ENCODE measurements at places on chromosomes 12 and 14.

GRCh38 chr14:101195309-101195901, 291.9 kb upstream of the RTL1 start:
- H3K4me3 ChIP-seq, result no peak overlapping the region
- H3K4me1 ChIP-seq, result no peaks in the 10 kb centered on the region
- H3K27ac ChIP-seq, result peak overlapping the region; percentile 22
- no peak for ATAC-seq
- H3K36me3 ChIP-seq, result no peaks in the 10 kb centered on the region

DNA sequence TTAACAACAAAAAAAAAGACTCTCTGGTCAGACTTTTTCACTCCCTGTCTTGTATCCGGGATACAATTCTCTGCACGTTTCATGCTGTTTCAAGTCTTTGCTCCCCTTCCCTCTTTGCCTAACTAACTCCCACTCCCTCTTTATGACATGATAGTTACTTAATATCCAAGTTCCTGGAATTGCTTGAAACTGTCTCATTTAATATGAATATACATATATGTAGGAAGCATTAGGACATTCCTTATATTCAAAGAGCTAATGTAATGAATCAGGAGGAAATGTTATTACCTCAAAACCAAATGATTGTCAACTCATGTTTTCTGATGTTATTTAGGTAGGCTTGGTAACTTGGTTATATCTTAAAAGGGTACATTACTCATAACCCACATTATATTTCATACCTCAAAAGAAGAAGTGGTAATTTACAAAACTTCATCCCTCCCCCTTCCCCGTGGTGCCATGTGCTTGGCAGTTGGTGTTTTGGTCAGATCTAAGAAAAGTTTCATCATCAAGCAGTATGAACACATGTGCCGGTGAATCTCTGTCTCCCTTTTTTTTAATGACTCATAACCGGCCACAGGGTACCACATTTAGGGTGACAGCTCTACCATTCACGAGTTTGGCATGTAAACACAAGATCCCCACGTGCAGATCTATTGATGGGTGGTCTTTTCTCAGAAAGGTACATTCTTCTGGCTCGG, 56.5 kb downstream of the HCAR2 start:
- H3K27ac ChIP-seq, result no peak overlapping the region
- H3K27me3 ChIP-seq, result no peaks in the 10 kb centered on the region
- H3K4me3 ChIP-seq, result no peak overlapping the region
- no peaks in the 10 kb centered on the region for H3K4me1 ChIP-seq
- no peak for ATAC-seq

GRCh38 chr14:62179367-62180018, 417.3 kb downstream of the SNAPC1 start:
- ATAC-seq, result no peak
- no peaks in the 10 kb centered on the region for H3K4me1 ChIP-seq
- no peak overlapping the region for H3K27ac ChIP-seq
- H3K4me3 ChIP-seq, result no peak overlapping the region

DNA sequence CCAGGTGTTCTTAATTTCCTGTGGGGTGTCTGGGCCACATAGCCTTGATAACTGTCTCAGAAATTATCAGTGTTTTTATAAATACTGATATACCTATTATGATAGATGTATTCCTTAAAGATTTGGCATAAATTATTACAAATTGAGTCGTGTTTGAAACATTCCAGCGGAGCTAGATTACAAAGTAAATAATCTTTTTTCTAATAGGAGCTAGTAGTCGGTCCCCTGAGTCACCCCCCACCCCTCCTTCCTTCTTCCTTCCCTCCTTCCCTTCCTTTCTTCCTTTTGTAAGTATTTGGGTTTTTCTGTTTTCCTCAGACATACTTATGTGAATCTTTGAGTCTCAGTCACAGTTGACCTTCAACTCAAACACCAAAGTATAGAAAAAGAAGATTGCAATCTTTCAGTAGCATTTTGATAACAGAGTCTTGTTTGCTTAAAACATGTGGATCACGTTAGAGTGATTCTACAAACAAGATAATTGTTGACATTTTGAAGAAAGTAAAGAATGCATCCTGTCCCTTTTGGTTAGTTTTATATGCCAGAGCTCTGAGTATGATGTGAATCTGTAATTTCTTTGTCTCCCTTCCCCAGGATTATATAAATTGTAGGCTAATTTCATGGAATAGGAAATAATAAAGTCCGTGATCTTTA, 264.0 kb downstream of the FUT8 start:
- H3K36me3 ChIP-seq, result no peaks in the 10 kb centered on the region
- H3K27ac ChIP-seq, result no peak overlapping the region
- H3K4me1 ChIP-seq, result no peaks in the 10 kb centered on the region
- H3K4me3 ChIP-seq, result no peak overlapping the region

DNA sequence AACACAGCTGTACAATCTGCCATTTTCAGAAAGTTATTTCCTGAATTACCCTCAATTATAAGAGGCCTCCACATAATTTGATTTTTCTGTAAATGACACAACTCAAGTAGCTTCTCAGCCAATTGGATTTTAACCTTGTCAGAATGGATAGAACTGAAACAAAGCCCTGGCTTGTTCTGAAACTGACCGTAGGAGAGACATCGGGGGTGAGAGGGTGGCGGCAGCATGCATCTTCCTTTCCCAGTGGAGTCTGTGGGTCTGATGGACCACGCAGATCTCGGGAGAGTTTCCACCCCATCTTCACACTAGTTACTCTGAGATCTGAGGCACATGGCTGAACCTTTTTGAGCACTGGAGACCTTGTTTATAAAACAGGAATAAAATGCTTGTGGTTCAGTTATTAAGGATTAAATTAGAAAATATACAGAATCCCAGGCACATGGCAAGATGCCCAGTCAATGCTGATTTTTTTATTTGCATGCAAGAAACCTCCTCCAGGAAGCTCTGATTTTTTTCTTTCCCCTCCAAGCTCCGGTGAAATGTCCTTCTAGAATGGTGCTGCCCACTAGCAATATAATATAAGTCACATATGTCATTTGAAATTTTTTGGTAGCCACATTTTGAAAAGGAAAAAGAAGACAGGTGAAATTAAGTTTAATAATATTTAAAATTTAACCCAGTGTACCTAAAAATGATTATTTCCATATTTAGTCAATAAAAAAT, 153.9 kb downstream of the CHST11 start:
- ATAC-seq, result no peak
- no peaks in the 10 kb centered on the region for H3K4me1 ChIP-seq
- H3K36me3 ChIP-seq, result no peaks in the 10 kb centered on the region

DNA sequence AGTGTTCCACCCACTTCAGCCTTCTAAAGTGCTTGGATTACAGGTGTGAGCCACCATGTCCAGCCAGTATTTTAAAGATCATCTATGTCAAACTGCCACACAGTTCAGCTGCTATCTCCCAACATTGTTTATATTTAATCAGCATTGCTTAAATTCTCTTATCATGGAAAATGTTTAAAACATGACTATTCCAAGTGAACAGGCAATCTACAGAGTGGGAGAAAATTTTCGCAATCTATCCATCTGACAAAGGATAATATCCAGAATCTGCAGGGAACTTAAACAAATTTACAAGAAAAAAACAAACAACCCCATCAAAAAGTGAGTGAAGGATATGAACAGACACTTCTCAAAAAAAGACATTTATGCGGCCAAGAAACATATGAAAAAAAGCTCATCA, 69.4 kb upstream of the NAV3 start:
- no peaks in the 10 kb centered on the region for H3K4me1 ChIP-seq
- H3K4me3 ChIP-seq, result no peak overlapping the region
- H3K27me3 ChIP-seq, result no peaks in the 10 kb centered on the region
- no peak overlapping the region for H3K27ac ChIP-seq
- H3K36me3 ChIP-seq, result no peaks in the 10 kb centered on the region
- no peak for ATAC-seq

GRCh38 chr14:24806061-24806678, 172.2 kb upstream of the GZMB start:
- H3K4me3 ChIP-seq, result no peak overlapping the region
- H3K27ac ChIP-seq, result no peak overlapping the region
- H3K27me3 ChIP-seq, result no peaks in the 10 kb centered on the region
- H3K4me1 ChIP-seq, result no peaks in the 10 kb centered on the region

GRCh38 chr12:12586879-12587675, 24.4 kb upstream of the DUSP16 start:
- H3K27me3 ChIP-seq, result no peaks in the 10 kb centered on the region
- no peak overlapping the region for H3K27ac ChIP-seq
- H3K4me1 ChIP-seq, result no peaks in the 10 kb centered on the region
- no peak for ATAC-seq

DNA sequence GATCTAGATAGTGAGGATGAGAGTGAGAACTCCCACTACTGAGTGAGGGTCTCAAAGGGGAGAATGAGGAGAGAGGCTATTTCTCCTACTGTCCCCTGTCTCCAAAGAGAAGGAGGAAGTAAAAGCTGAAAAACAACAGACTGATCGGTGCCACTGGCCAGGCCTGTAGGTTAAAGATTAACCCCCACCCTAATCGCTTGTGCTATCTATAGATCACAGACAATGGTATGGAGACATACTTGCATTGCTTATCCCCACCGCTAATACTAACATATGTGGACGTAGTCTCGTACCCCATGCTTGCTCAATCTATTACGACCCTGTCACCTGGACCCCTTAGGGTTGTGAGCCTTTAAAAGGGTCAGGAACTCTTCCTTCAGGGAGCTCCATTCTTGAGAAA, 777.9 kb upstream of the TMEM132C start:
- H3K27me3 ChIP-seq, result no peaks in the 10 kb centered on the region
- H3K27ac ChIP-seq, result no peak overlapping the region
- H3K4me1 ChIP-seq, result no peaks in the 10 kb centered on the region
- H3K4me3 ChIP-seq, result no peak overlapping the region
- no peaks in the 10 kb centered on the region for H3K36me3 ChIP-seq

DNA sequence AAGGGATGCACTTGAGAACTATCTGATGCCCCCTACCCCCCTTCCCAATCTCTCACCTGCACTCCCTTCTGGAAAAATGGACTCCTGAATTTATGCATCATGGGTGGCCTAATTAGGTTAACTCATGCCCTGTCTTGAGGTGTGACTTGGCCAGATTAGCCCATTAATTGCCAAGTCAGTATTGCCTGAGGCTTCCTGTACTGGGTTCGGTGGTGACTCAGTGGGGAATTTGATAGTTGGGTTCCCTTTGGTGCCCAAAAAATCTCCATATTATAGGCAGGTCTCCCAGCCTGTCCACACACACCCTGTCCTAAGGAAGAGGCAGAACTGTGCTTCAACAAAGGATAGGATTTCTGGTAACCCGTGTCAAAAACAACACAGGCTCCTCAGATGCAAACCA, 146.1 kb downstream of the CHST11 start:
- no peaks in the 10 kb centered on the region for H3K36me3 ChIP-seq
- no peak overlapping the region for H3K4me3 ChIP-seq
- no peak for ATAC-seq
- H3K27ac ChIP-seq, result no peak overlapping the region

DNA sequence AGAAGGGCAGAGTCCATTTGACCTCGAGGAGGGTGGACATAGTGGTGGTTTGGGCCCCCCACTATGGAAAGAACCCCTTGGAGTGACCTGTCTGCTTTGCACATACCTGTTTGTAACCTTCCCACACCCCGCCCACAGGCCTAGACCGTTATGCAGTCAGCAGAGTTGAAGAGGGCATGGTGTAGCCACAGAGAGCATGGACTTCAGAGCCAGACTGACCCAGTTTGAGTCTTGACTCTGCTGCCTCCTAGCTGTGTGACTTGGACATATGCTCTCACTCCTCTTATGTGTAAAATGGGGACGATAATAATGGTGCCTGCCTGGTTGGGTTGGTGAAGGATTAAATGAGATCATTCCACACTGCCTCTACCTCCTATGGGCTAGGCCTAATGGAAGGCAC, 40.9 kb upstream of the NOS1 start:
- peaks cover 16% of the 10 kb centered on the region for H3K27me3 ChIP-seq
- H3K4me1 ChIP-seq, result no peaks in the 10 kb centered on the region
- no peak for ATAC-seq
- no peak overlapping the region for H3K4me3 ChIP-seq
- no peaks in the 10 kb centered on the region for H3K36me3 ChIP-seq

Data from gastroesophageal sphincter (tissue), 4 donors.